ENCODE measurements at places on chromosomes 1 and 21.

DNA sequence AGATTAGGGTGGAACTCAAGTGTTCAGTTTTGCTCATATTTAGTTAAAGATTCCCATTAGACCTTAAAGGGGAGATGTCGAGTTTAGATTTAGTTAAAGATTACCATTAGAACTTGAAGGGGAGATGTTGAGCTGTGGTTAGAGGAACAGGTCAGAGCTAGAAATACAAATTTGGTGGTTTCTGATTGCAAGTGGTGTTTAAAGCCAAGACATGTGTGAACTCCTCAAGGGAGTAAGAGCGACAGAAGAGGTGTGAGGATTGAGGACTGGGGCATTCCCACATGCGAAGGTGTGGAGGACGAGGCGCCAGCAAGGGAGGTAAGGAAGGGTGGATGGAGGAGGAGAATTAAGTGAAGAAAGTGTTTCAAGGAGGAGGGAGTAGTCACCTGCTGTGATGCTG is 168.6 kb downstream of the IER5 start:
- no peak for DNase-seq

DNA sequence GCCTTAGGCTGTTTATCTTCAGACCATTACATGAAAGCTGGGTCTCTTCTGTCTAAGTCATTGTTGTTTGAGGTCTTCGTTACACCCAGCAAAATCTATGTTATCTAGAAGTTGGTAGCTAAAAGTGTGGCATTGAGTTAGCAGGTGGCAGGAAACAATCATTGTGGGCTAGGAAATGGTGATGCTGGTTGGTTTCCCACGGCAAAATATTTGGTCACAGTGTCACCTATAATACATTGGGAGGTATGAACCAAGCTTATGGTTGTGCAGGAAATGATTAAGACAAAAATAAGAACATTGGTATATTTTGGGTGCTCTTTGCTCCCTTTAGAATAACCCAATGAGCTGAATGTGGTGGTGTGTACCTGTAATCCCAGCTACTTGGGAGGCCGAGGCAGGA is 169.7 kb downstream of the TRIM33 start:
- DNase-seq, result no peak

DNA sequence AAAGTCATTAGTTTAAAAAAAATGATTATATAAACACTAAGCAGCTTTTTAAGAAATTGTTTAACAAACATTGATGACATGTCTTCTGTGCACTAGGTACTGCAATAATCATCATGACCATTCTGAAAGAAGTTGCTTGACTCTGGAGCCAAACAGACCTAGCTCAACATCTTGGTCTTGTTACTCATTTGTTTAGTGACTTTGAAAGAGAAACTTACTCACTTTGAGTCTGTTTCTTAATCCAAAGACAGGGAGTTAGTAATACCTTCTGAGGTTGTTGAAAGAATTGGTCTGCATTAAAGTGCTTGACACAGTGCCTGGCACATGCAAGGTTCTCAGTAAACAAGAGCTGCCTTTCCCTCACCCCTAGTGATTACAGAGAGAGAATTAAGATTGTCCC is 84.4 kb downstream of the SGIP1 start:
- peak; percentile 57 for DNase-seq

DNA sequence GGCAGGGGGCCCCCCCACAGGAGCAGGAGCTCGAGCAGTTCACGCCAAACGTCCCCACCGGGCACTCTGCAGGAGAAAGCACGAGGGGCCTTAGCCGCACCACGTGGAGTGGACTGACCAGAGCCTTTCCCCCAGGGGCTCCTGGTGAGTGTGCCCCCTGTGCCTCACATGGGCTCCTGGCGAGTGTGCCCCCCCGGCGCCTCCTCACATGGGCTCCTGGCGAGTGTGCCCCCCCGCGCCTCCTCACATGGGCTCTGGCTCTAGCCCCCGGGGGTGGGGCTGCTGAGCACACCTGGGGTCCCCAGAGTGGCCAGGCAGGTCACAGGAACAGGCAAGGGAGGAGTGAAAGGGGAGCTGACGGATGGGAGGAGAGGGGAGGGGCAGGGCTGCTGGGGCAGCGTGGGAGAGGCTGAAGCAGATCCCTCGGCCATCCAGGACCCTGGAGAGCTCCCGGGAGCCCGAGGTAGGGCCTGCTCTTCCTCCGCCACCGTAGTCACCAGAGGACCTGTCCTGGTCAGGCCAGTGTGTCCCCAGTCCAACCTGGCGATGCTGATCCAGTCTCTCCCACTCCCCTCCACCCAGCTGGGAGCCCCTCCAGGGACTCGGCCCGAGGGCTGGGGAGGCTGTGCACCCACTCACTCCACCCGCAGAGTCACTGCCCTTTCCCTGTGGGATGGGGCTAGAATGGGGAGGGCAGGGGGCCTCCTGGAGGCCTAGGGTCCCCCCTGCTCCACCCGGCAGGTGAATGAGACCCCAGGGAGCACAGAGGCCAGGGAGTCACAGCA is 47.6 kb downstream of the ARHGEF16 start:
- peak; percentile 59 for DNase-seq

GRCh38 chr1:43285269-43285990 is at the start of gene C1orf210:
Gene C1orf210, minus strand, starts transcription at chr1:43285581. Its CDS starts 2,311 bp downstream, at chr1:43283270.
- no peak for DNase-seq

GRCh38 chr1:39132505-39133339 is 71.8 kb upstream of the MACF1 start:
- no peak for DNase-seq

DNA sequence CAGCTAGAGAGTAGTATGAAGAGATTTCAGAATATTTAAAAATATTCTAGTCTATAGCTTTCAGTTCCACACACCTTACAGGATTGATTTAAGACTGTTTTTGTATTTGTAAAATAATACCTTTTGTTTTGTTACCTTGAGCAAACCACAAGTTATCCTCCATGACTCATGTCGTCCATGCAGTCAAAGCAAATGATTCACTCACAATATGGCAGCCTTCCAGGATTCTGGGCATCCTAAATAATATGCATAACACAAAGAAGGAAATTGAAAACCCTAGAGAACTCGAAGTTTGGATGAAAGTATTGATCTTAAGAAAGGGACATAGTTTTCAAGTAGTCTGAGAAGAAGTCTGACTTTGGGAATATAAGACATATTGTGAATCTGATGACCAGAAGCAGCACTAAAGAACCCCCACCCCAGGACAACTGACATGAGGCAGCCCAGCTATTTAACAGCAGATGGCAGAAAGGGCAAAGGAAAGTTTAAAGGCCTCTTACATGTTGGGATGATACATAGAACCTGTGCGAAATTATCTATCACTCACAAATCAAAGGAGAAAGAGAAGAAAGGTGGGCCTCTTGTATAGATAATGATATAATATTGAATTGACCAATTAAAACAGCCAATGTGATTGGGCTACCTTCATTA is 857.9 kb downstream of the BRINP3 start:
- DNase-seq, result peak; percentile 65

GRCh38 chr1:161958425-161958824 is 65.2 kb downstream of the OLFML2B start:
- peak; percentile 34 for DNase-seq

- peak; percentile 70 for DNase-seq
These were observed 7.1 kb downstream of the RIIAD1 start for GRCh38 chr1:151728151-151729054.

DNA sequence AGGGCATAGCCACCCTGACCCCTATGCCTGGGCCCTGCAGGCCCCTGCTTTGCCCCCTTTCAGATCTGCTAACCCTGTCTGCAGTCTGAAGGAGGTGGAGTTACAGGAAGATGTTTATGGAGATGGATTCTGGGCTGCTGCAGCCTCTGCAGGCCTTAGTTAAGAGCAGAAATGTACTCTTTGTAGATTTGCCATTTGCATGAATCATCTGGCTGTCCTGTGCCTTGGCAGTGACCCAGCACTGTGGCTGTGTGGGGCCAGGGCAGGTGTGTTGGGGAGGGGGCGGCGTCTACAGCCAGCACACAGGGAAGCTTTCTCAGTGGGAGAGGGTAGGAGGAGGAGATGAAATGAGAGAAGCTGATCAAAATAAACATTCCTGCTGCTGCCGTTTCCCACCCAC is 867.3 kb downstream of the PLA2G4A start:
- DNase-seq, result peak; percentile 27

- no peak for DNase-seq
These were observed 11.0 kb upstream of the HEYL start for GRCh38 chr1:39650431-39650830.

DNA sequence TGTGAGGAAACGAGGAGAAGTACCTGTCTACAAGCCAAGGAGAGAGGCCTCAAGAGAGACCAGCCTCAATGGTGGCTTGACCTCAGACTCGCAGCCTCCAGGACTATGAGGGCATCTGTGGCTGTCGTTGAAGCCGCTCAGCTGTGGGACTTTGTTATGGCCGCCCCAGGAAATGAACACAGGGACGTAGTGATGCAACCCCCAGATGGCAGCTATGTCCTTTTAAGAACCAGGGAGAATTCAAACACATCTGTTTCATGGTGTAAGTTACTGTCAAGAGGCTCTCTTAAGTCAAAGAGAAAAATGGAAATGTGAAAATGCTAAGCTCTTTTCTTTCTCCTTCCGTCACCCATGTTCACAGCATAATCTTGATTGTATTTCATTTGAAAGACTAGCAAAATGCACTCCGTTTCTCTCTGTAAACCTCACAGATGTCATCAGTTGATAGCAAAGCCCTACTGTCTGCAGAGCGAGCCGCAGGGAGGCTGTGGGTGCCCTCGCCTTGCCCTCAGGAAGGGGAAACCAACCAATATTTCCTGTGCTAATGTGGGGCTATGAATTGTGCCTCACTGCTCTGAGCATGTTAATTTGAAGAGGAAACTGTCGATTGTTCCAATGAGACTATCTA is 21.3 kb downstream of the UBASH3A start:
- DNase-seq, result no peak

- peak; percentile 4 for DNase-seq
These were observed 306.2 kb downstream of the NFIA start for GRCh38 chr1:61388566-61388965.

GRCh38 chr1:53325326-53326087 is 2.4 kb downstream of the LRP8 start:
- no peak for DNase-seq

DNA sequence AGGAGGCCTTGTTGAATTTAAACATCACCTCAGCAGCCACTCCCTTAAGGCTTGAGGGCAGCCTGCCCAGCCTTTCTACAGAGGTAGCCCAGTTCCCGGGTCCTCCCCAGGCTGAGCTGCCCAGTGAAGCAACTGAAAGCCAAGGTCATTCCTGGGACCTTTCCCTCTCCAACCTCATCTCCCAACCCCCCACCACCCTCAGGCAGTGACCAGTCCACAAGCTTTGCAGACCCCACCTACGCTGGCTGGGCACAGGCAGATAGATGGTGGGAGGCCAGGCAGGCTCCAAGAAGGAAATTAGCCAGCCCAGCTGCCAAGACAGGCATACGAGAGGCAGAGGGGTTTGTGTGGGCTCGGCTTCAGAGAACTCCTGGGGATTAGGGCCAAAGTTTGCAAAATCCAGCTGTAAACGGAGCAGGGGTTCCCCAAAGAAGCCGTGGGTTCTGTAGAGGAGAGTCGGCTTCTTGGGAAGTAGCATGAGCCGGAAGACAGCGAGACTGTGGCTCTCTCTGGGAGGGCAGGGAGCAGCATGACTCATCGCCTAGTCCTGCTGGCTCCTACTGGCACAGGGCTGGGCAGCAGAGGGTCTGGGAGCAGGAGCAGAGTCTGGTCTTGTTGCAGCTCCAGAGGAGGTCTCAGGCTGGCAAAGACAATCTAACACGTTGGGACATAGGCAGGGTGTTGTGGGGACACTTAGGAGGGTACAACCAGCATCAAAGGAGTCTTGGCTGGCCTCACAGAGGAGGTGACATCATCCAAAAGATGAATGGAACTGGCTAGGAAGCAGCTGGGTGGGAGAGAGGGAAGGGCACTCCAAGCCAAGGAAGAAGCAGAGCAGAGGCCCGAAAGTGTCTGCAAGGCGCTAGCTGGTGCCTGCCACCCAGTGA is 2.8 kb upstream of the ZC3H12A start:
- peak; percentile 83 for DNase-seq

GRCh38 chr1:109993885-109994284 is 9.3 kb downstream of the AHCYL1 start:
- no peak for DNase-seq

DNA sequence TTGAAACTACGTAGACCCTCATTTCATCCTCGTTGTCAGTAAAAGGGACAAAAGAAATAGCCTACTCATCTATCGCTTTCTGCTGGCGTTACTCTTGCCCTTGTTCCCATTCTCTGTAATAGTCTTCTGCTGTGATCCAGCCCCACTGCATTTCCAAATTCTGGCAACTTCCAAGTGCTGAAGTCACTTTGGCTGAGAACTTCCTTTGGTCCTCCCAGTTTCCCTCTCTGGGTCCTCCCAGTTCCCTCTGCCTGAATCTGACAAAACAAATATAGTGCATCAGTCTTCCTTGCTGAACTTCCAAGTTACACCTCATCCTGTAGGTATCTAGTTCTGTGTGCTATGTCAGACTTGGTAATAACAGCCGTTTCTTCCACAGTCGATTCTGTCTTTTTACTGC is 47.0 kb upstream of the PLA2G4A start:
- DNase-seq, result no peak

GRCh38 chr1:223504741-223505140 is 111.5 kb downstream of the CCDC185 start:
- DNase-seq, result peak; percentile 81

- no peak for DNase-seq
These were observed 1239.3 kb downstream of the MRPL39 start for GRCh38 chr21:24367936-24368335.

DNA sequence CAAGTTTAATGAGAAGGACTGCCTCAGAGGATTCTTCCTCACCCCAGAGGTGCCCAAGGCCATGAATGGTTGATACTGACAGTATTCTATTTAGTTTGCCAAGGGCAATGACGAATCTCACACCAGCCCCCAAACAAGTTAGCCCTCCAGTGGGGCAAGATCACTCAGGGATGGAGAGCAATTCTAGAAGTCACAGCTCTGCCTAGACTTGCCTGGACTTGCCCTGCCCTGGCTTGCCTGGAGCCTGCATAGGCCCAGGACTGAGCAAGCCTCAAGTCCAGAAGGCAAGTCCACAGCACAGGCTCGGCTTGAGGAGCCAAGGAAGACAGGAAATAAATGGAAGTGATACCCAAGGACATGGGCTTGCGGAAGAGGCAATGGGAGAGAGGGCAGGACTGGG is 39.5 kb upstream of the RGS16 start:
- DNase-seq, result no peak

DNA sequence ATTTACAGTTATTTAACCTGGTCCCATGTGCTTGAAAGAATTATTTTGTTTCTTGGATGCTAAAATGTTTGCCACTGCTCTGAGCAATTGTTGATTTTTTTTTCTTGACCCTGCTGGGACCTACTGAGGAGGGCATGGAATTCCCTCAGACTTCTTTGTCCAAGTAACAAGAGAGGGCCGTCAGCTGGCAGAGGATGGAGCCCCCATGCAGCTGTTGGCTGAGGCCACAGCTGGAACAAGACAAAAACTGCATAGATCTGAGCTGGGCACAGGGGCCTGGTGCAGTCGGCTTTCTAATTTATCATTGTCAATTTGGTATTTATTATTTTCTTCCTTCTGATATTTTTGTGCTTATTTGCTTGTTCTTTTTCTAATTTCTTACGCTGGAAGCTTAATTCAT is 39.6 kb upstream of the ABCG1 start:
- DNase-seq, result no peak

- no peak for DNase-seq
These were observed 11.4 kb upstream of the TENT5C start for GRCh38 chr1:117594261-117594990.

All from foreskin fibroblast (primary cell).